Activated CD8-positive, alpha-beta memory T cell treated with anti-CD3 and anti-CD28 coated beads for 4 hours (primary cell): ENCODE measurements at places on chromosomes 3 and 15.

GRCh38 chr15:47963265-47963664 lies 157.5 kb upstream of the SLC24A5 start:
- DNase-seq, result no peak

DNA sequence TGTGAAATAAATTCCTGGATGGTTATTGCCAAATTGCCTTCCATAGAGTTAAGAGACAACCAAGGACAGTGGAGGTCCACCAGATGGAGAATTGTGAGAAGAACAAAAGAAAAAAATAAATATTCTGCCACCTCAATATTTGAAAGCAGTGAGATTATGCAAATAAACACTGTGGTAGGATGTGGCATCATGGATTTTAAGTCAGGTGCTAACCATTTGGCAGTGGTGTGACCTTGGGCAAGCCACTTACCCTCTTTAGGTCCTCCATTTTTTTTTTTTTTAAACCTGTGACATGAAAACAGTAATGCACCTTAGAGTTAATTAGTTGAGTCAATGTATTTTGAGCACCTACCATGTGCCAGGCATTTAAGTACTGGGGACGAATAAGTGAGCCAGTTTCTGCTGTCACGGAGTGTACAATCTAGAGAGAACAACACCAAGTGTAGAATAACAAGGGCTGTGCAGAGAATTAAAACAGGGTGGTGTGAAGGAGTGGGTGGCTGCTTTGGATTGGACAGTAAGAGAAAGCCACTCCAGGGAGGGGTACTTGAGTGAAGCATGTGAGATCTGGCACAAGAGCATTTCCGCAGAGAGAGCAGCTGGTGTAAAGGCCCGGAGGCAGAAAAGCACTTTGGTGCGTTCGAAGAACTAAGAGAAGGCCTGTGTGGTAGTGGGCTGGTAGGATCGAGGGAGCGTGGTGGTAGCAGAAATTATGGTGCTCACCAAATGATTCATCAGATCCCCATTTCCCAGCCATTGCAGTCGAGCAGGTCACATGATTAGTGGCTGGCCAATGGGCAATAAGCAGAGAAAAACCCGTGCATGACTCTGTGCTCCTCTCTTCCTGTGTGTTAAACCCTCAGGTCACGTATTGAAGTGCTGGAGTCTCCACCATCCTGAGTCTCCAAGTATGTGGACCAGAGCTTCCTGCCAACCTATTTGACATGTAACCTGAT lies 39.2 kb downstream of the CCK start:
- no peak for DNase-seq

GRCh38 chr3:12898965-12899755 lies 57.8 kb upstream of the RPL32 start:
- no peak for DNase-seq

GRCh38 chr15:82393671-82394070 lies 35.9 kb upstream of the GOLGA6L9 start:
- no peak for DNase-seq

GRCh38 chr15:98686983-98687382 lies 38.6 kb downstream of the IGF1R start:
- no peak for DNase-seq

DNA sequence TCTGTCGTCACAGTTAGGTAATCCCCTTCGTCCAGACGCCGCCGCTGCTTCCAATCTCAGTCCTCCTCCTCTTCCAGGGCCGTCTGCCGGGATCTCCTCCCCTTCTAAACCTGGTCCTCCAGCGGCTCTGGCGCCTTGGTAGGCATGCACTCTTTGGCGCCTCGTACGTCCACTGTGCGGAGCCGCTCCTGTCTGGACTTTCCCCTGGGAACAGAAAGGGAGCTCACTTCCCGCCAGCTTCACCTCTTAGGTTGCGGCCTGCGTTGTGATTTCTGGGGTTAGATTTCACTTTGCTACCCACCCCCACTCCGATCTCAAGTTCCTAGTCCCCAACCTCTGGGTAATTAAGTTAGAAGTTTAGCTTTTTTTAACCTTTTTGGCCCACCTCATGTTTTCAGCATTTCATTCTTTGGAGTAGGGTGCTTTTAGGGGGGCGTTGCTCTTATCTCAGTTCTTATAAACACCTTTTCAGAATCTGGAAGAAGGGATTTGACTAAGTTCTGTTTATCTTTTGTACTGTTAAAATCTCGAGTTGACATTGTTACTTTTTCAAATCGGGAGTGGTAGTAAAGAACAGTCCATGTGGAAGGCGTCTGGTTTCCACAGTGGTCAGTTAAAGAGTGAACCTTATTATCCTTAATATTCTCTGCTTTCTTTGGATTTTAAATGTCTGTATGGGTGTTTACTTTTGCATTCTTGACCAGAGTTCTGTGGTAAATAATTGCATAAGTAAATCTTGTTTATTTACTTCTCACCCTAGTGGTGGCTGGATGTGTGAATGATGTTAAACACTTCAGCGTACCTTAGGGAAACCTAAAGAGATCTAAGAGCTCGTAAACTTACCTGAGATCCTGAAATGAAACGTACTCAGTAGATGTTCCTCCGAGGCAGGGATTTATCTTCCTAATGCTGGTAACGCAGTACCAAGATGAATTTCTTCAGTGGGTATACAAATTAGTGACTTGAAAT lies 611 bp downstream of the CTDSPL2 start:
- DNase-seq, result no peak
